ENCODE measurements at places on chromosomes 3 and 15. TPM values are rescaled to one million over a fixed set of nuclear protein-coding genes. Genes with fewer than 3 reads are reported as not detected.
A peak's percentile ranks its signal among the peaks of the same experiment; 100 is the strongest.

DNA sequence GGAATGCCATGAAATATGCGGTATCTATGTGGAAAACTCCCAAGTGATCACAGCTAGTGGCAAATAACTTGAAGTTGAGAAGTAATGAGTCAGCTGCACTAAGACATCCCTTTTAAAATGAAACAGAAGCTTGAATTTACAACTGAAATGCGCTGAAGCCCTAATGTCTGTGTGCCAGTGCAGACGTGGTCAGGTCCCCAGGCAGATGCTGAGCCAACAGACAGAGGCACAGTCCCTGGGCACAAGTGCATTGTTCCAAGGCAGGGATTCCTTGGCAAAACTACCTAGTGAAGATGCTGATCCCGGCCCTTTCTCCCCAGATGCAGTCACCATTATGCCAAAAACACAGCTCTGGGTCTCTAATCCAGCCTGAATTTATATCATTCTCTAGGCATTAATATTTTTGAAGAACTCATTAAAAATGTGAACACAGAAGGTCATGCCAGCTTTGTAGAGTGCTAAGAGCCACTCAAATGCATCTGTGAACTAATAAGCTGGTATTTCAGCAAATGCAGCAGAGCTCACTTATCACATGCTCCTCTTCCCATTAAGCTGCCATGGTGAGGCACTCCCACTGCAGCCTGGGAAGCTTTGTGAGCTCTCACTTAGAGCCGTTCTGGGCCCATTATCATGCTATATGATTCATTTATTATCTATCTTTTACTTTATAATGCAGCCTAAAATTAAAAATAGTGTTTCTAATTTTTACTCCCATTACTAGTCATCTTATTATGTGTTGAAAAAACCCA, 200.1 kb downstream of the GABRB3 start:
- no peak for DNase-seq

GRCh38 chr3:94481226-94481898, 418.5 kb downstream of the NSUN3 start:
- no peak for DNase-seq

DNA sequence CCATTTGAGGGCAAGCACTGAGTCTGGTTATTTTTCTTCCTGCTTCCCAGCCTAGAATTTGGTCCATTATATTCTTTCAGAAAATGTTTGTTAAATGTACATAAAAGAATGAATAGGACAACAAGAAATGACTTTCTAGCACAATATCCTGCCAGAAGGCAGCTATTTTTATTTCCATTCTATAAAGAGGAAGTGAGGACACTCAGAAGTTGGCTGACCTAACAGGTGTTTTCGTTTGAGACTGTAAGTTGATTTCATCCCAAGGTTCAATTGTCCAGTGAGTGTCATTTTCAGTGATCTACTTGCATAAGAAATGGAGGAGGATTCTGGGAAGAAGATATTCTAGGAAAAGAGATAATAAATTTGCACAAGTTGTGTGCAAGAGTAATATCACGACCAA, 191.9 kb upstream of the POU1F1 start:
- no peak for DNase-seq

DNA sequence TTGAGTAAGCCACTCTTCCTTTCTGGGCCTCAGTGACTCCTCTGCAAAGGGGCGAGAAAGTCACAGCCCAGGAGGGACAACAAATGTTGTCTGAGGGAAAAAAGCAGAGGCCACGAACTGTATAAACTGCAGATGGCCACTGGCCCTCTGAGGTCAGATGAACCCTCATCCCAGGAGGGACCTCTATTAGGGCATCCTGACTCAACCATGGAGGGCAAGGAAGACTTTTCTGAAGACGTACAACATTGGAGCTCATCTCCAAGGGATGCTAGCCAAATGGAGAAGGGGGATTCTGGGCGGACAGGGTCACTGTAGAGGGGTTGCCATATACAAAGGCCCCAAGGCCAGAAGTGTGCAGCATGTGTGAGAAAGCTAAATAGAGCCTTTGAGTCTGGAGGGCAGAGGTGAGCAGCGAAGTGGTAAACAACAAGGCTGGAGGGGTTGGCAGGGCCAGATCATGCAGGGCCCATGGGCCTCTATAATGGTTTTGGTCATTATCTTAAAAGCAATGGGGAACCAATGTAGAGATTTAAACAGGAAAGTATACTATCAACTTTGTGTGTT, 16.7 kb downstream of the GRAMD2A start:
- DNase-seq, result no peak

DNA sequence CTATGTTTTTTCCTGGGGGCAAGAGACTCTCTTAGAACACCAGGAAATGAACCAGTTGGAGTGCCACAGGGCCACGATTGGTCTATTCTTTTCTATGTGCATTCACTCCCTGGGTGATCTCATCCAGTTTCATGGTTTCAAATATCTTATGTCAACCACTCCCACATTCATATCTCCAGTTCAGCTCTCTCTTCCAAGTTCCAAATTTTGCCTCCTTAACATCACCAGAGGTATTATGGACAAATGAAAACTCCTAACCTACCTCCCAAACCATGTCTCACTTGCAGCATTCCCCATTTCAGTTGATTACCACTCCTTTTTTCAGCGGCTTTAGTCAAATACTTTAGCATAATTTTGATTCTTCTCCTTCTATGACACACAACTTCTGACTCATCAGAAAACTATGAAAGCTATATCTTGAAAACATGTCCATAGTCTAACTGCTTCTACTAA, 203.1 kb upstream of the SEMA6D start:
- no peak for DNase-seq

DNA sequence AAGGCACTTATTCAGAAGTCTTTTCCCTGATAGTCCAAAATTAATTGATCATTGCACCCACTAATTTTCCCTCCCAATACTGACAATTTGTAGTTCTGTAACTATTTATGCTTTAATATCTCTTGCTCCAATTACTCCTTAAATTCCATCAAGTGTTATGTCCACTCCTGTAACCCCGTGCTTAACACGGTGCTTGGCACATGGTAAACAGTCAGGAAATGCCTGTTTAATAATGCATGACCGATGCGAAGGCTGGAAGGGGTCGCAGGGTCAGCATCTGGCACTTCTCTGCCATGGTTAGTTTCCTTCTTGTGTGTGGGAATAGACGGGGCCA, 553 bp upstream of the SEC22A start:
- no peak for DNase-seq

- no peak for DNase-seq
Measured at GRCh38 chr15:85702321-85703101, 92.2 kb downstream of the KLHL25 start.

GRCh38 chr15:96736384-96736783, 405.9 kb downstream of the NR2F2 start:
- no peak for DNase-seq

GRCh38 chr3:181824961-181825360, 113.2 kb downstream of the SOX2 start:
- no peak for DNase-seq

DNA sequence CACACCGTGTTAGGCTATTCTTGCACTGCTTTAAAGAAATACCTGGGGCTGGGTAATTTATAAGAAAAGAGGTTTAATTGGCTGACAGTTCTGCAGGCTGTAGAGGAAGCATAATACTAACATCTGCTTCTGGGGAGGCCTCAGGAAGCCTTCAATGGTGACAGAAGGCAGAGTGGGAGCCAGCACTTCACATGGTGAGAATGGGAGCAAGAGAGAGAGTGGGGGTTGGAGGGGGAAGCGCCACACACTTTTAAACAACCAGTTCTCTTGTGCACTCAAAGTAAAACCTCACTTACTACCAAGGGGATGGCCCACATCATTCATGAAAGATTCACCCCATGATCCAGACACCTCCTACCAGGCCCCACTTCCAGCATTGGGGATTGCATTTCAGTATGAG, 181.1 kb downstream of the APBA2 start:
- no peak for DNase-seq

GRCh38 chr3:190205739-190206138, 85.0 kb upstream of the P3H2 start:
- no peak for DNase-seq

EPHA3 gene
- 13.8 TPM for total RNA-seq

ANKUB1 gene
- not detected for total RNA-seq

TRPM1 gene
- total RNA-seq, result not detected

C3orf22 gene
- total RNA-seq, result 0.54 TPM

DNA sequence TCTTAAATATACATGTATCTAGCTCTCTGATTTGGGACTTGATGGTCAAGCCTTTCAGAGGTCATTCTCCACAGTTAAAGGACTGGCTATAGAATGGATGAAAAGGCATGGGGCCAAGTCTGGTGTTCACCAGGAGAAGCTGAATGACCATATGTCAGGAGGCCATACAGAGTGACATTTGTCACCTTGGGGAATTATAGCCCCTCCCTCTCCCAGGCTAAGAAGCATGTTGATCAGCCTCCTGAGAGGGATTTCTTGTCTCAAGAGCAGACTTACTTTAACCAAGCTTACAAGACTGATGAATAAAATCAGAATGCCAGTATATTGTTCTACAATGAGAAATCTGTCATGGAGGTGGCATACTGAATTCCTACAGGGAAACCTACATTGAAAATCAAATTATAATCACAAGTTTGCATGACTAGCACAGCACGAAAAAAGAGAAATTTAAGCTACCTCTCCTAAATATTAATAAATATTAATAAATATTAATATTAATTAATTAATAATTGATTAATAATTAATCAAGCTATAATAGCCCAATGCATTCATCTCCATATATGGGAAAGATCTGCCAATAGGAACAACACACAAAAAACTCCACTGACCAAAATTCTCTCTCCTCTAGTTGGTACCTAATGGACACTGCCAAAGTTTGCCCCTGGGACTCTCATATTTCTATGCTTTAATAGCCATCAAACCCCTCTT, 47.3 kb downstream of the ATP8B4 start:
- DNase-seq, result no peak

FBXW12 gene
- not detected for total RNA-seq

GRCh38 chr3:73474619-73475018, 150.1 kb downstream of the PDZRN3 start:
- DNase-seq, result no peak

GRCh38 chr3:184553385-184553784, 8.2 kb upstream of the EPHB3 start:
- no peak for DNase-seq

SLC2A2 gene
- total RNA-seq, result not detected

STRC gene
- under 0.01 TPM for total RNA-seq

- no peak for DNase-seq
Measured at GRCh38 chr15:101521591-101521990, 32.1 kb upstream of the PCSK6 start.

CPN2 gene
- not detected for total RNA-seq

- no peak for DNase-seq
Measured at GRCh38 chr3:161153480-161153879, 48.3 kb upstream of the B3GALNT1 start.

GRCh38 chr15:67202991-67203390, 51.5 kb downstream of the AAGAB start:
- DNase-seq, result no peak

GRCh38 chr15:74776821-74777768, 4.8 kb upstream of the CSK start:
- no peak for DNase-seq

GRCh38 chr15:27401471-27401870, 430.5 kb downstream of the GABRG3 start:
- DNase-seq, result no peak

- DNase-seq, result no peak
Measured at GRCh38 chr3:101796077-101796680, 17.2 kb downstream of the NXPE3 start.

CX3CR1 gene
- total RNA-seq, result 0.36 TPM

HRG gene
- total RNA-seq, result not detected

REC114 gene
- not detected for total RNA-seq

DNA sequence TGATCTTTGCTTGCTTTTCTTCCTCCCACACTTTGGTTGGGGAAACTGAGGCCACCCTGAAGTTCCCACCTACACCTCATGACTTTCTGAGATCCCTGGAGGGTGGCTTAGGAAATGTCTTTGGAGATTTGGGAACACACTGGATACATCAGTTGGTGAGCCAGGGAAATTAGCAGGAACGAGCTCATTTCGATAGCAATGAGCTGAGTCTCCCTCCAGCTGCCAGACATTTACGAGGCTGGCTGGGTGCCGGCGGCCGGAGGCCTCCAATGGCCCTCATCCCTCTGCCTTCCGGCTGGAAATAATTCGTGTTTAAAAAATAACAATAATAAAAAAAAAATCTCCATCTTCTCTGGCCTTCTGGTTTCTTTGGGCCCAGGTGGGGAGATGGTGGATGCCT, 38.8 kb downstream of the SMAD6 start:
- DNase-seq, result peak; percentile 90

DNA sequence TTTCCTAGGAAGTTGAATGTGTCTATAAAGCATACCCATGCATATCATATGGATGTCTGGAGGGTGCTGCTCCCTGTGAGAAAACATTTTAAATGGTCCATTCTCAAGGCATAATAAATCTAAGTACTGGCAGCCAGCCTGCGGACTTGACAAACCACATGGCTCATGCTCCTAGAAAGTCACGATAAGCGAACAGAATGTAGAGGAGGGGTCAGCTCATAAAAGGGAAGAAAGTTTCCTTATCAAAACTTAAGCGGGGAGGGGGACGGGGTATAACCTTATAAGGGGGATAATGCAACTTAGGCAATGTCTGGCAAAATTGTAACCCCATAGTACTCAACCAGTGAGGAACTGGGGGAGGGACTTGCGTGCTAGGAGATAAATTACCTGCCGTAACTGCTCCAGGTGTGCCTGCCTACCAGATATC, 159.8 kb upstream of the LMCD1 start:
- no peak for DNase-seq

NUDT16 gene
- 17.6 TPM for total RNA-seq

- DNase-seq, result no peak
Measured at GRCh38 chr3:153295901-153296300, 133.9 kb downstream of the RAP2B start.

UROC1 gene
- total RNA-seq, result not detected

DNA sequence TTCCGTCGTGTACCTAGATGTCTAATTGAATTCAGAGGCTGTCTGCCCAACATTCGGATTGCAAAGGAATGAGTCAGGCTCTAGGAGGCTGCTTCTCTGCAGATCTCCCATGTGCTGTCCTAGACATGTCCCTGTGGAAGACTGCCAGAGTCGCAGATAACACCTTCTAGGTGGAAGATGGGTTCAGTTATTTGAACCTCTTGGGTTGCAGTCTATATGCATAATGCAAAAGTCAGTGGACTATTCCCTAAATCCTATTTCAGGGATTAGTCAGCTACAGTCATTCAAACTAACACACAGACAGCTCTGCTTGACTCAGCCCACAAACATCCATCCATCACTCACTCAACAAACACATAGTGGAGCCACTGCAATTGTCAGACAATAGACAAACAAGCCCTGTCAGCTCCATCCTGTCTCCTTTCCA, 300.0 kb upstream of the CTNNB1 start:
- DNase-seq, result no peak

DNA sequence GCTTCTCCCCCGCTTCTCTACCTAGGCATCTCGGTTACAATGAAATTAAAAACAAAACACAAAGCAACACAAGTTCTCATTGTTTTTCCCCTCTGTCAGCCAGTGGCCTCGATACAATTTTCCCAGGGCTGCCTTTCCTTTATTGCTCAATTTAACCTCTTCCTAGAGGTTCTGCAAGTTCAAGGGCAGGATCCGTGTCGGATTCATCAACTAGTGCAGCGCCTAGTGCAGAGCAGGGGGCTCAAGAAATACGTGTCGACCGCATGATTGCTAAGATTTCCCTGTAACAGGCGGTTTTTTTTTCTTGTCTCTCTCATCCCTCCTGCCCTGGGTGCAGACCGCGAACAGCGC, 1.4 kb upstream of the BHLHE40 start:
- no peak for DNase-seq
